Naive thymus-derived CD8-positive, alpha-beta T cell (primary cell): ENCODE measurements at places on chromosomes 4 and X.

GRCh38 chr4:138405934-138406567, 163.9 kb upstream of the SLC7A11 start:
- no peak for DNase-seq

GRCh38 chr4:48589098-48589445, 99.0 kb downstream of the ZAR1 start:
- DNase-seq, result no peak

DNA sequence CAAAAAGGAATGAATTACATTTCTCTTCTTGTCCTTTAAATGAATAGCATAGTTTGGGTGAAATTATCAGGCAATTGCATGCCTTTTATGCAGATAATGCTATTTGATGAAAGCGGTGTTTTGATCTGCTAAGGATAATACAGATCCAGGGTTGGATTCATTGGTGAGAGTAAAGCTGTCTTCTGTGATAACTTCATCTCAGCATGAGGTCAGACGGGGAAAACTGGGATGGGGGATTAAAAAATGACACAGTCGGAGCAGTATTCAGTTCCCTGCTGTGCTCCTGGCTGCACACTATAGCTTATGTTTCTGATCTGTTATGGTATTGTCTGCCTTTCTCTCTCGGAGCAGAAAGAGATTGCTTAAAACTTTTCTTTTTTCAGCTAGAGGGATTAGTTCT, 105.9 kb upstream of the TENM3 start:
- no peak for DNase-seq

GRCh38 chrX:150690126-150690525, 3.1 kb upstream of the MTMR1 start:
- no peak for DNase-seq

GRCh38 chr4:22573198-22573597, 57.3 kb upstream of the ADGRA3 start:
- no peak for DNase-seq

DNA sequence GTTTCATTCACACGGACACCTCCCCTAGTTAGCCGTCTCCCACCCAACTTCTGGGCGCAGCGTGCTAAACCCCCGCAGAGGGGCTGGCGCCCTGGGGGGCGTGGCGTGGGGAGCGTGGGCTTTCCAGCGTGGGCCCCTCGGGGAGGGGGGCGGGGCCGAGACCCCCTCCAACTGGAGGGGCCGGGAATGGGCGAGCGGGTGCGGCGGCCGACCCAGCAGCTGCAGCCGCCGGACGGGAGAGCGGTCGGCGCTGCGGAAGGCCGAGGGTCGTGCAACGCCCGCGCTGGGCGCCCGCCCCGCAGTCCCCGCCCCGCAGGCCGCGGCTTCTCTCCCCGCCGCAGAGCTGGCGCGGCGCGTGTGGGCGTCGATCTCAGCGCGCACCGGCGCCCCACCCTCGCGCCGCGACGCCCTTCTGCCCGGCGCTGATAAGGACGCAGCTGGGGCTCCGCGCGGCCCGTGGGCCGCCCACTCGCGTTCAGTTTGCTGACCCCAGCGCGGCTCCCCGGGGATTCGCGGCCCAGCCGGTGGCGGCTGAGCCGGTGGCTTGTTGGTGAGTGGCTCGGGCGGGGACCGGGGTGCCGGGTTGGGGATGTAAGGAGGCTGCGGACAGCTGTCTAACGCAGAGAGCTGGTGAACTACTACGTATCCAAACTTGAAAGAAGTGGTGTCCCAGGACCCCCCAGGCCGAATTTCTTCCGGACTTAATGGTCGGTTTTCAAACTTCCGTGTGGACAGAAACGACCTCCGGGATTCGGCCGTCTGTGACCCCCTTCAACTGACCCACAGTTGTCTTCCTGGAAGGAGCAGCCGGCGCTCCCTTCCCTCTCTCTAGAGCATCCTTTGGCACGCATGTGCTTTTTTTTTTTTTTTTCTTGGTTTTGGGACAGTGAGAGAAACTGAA, 1.5 kb downstream of the FHDC1 start:
- DNase-seq, result peak; percentile 21
